ENCODE measurements at places on chromosomes 11 and 22.

DNA sequence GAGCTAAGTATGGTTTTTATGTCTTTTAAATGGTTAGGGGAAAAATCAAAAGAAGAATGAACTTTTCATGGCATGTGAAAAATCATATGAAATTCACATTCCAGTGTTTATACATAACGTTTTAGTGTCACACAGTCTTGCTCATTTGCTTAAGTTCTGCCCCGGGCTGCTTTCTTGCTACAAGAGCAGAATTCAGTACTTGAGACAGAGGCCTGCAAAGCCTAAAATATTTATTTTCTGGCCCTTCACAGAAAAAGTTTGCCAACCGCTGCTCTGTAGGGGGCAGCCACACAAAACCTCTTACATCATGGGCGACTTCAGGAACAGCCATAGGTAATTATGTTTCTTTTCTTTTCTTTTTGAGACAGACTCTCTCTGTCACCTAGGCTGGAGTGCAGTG, 1.0 kb upstream of the ATG2A start:
- peak; percentile 62 for DNase-seq

- DNase-seq = no peak
Measured at GRCh38 chr11:77661670-77662069, 24.1 kb upstream of the CLNS1A start.

DNA sequence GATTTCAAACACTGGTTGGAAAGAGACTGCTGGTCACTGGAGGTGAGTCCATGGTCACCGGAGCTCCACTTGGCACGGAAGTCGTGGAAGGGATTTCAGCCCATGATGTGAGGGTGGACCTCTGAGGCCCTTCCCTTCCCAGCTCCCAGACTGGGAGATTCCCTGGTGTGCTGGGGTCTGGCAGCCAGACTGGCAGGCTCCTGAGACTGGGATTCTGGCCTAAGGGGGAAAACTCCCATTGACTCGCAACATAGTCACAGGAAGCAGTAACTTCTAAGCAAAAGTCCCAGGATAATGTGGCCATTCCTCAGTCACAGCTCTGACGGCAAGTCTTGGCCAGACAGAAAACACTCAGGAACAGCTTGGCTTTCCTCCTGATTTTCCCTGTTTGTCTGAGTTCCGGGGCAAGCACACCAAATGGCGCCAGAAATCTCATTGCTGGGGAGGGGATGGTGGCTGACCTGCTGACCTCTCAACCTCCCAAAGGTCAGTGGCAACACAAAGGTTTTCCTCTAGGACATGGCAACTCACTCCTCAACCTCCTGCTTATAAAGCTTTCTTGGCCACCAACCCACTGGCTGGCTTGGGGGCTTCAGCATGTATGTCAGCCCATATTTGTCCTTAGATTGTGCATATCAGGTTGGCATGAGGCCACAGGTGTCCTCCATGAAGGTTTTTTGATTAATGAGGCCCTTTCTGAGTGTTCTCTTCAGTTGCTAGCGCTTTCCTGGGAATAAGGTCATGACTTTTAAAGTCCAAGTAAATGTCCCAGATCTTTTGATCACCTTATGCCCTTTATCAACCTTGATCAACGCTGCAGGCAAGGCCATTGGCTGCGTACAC, 99.5 kb downstream of the CCDC81 start:
- no peak for DNase-seq

DNA sequence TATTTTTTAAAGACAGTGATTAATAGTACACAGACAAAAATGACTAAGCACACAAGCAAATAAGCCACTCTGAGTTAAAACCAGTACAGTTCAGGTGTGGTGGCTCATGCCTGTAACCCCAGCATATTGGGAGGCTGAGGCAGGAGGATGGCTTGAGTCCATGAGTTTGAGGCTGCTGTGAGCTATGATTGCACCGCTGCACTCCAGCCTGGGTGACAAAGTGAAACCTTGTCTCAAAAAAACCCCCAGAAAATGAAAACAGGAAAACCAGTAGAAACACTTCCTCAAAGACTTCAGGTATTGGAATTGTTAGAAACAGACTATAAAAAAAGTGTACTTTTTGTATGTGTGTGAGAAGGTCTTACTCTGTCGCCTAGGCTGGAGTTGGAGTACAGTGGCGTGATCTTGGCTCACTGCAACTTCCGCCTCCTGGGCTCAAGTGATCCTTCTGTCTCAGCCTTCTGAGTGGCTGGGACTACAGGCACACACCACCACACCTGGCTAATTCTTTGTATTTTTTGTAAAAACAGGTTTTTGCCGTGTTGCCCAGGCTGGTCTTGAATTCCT, 33.0 kb downstream of the PPP6R2 start:
- DNase-seq = peak; percentile 61

DNA sequence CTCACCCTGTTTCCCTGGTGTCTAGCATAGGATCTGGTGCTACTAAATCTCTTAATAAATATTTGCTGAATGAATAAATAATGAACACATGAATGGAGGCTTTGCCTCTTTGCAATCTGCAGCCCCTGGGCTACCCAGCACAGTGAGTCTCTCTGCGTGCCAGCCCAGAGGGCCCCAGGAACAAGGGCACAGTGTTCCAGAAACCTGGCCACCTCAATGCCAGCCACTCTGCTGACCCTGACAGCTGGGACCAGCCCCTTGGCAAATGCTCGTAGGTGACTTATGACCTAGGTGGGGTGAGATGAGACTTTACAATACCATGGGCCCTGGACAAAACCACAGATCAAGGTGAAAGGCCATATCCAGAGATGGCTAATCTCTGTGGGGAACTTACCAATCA, 31.6 kb downstream of the UQCR10 start:
- DNase-seq = no peak

- DNase-seq = no peak
Measured at GRCh38 chr11:8336356-8337129, 72.9 kb upstream of the LMO1 start.

GRCh38 chr11:1736447-1736992, 13.9 kb downstream of the IFITM10 start:
- no peak for DNase-seq

- no peak for DNase-seq
Measured at GRCh38 chr11:121132211-121132976, 31.4 kb downstream of the TECTA start.

- no peak for DNase-seq
Measured at GRCh38 chr11:22157531-22157930, 35.4 kb upstream of the ANO5 start.

DNA sequence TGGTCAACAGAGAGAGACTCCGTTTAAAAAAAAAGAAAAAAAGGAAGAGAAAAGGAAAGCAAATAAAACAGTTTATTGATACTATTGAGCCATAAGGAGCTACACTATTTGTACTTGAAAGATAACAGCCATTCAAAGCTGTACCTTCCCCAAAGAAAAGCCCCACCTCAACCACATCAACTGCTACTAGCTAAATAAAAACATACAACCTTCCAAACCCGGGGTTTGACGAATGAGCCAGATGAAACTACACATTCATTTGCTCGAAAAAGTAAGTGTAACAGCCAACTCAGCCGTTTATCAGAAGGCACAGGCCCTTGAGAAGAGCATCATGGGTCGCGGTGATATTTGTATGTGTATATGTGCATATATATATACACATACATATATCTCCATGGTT, 78.4 kb downstream of the SIK3 start:
- no peak for DNase-seq

DNA sequence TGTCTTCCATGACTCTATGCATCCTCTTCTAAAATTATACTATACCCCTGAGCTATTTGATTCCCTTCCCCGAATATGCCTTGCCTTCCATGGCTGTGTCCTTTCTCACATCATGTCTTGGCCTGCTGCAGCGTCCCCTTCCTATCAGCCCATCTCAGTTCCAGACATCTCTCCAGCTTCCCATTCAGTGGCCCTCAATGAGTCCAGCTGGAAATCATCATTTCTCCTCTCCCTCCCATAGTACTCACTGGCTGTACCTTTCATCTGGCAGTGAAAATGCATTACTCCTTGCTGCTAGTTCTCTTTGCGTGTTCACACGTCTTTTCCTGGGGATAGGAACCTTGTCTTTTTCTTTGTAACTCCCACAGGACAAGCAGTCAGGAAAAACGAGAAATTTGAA, 486.8 kb downstream of the NTM start:
- no peak for DNase-seq

GRCh38 chr11:63508745-63509144, 2.9 kb downstream of the LGALS12 start:
- no peak for DNase-seq

- DNase-seq = no peak
Measured at GRCh38 chr11:77647654-77648305, 10.2 kb upstream of the CLNS1A start.

DNA sequence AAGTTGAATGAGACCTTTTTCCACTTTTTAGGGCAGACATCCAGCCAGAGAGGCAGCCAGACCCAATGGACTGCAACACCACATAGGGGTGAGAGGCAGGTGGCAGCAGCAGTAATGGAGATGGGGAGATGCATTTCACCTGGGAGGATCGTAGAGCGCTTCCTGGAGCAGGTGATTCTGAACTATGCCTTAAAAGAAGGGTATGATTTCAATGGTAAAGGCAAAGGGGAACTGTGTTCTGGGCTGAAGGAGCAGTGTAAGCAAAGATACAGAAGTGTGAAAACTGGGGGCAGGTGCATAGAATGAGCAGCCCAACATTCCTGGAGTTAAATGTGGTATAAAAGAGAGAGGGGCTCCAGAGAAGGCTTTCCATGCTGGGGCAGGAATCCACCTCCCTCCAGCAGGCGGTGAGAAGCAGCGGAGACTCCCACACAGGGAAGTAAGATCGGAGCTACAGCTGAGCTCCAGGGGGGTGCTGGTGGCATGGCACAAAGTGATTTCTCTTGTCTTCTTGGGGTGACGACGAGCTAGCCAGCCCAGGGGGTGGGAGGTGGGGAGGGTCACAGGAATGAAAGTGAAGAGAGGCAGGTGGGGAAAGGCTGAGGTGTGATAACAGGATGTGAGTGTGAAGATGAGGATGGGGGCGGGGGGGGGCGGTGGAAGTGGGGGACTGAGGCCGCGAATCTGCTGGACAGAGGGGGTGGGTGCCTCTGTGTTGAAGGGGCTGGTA, 4.3 kb upstream of the SERHL2 start:
- no peak for DNase-seq

DNA sequence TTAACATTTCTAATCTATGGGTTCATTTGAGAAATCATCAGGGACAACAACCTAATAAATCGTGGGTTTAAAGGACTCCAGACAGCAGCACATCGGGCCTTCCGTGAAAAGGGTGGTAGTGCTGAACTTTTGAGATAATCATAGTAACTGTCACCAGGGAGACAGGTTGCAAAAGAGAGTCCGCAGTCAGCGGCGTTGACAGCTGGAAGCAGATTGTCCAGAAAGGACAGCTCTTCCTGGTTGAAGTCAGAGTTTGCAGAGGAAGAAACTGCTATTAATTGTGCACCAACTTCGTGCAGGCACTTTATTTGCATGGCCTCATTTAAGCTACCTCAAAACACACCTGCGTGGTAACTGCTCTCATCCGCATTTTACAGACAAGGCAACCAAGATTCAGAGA, 20.5 kb upstream of the ISX start:
- no peak for DNase-seq

GRCh38 chr11:95584180-95584579, 205.4 kb downstream of the FAM76B start:
- DNase-seq = no peak

DNA sequence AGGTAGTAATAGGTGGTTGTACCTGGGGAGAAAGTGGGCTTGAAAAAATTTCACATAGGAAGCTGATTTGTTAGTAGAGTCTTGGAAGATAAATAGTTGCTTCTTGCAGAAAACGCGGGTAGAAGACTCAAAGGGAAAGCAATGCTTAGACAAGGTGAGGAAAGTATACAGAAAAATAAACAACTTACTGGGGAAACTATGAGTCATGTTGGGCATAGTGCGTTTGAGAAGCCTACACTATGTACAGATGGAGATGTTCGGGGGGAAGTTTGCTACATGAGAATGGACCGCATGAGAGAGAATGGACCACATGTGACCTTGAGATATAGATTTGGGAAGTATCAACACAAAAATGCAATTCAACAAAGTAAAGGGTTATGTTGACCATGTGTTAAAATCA, 86.7 kb upstream of the DDI1 start:
- DNase-seq = no peak

DNA sequence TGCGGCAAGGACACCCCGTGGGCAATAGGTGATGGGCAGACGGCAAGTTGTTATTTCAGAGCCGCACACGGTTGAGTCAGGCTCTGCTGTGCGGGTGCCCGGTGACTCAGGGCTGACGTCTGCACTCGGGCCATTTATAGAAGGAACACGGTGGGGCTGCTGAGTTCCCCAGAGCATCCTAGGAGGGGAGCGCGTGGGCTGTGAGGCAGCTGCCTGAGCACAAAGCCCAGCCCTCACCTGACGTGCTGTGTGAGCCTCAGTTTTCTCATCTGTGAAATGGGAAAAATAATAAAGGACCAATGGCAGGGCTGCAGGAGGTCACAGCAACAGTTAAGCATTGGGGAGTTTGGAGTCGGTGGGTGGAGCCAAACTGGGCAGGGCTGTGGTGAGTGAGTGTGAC, 11.3 kb upstream of the RHOD start:
- DNase-seq = no peak

DNA sequence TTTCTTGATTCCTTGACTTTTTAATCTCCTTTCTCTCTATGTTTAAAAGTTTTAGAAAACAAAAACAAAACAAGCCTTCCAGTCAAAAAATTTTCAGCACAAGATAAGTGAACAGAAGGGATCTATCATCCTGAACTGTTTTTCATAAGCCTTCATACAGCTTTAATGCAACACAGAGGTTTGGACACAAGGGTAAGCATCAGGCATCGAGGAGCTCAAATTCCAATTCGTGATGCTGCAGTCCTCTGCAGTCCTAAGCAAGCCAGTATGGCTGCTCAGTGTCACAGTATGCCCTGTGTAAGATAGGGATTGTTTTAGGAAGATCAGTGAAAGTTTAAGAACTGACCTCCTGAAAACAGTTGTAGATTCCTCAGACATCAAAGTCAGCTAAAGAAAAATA, 740.9 kb downstream of the NTM start:
- no peak for DNase-seq

DNA sequence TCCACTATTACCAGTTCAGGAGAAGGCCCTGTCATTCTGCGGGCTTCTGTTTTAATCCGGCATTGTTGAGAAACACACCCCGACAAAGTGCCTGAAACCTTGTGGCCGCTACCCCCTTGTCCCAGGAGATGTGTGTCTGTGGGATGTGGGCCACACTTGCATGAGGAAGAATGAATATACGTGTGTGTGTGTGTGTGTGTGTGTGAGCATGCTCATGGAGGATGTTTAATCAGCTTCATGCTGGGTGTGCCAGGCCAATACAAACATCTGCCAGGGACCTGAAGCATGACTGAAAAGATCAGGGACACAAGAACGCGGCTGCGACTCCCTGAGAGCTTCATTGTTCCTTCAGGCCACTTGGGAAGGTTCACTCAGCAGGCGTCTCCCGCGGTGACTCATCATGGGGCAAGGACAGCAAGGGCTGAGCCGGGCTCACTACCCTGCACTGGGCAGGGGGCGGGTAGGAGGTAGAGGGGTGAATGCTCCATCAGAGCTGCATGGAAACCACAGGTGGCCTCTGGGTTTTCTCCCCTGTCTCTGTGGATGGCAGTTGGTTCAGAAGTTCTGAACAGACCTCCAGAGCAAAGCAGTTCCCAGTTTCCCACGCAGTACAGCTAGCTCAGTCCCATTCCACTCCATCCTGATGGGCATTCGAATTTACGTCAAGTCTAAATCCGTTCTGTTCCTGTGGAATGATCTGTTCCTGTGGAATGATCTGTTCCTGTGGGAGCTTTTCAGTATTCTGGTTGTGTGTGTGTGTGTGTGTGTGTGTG, 7.0 kb upstream of the MALAT1 start:
- DNase-seq = no peak

- DNase-seq = no peak
Measured at GRCh38 chr11:12235553-12235946, 125.2 kb downstream of the MICAL2 start.

- no peak for DNase-seq
Measured at GRCh38 chr11:70141486-70142220, 61.4 kb upstream of the FADD start.
